Activated CD4-positive, CD25-positive, alpha-beta regulatory T cell treated with anti-CD3 and anti-CD28 coated beads, Interleukin-2, amount 50 U/mL, for 16 hours (primary cell): ENCODE measurements at places on chromosomes 3 and 15.
A peak's percentile ranks its signal among the peaks of the same experiment; 100 is the strongest.

DNA sequence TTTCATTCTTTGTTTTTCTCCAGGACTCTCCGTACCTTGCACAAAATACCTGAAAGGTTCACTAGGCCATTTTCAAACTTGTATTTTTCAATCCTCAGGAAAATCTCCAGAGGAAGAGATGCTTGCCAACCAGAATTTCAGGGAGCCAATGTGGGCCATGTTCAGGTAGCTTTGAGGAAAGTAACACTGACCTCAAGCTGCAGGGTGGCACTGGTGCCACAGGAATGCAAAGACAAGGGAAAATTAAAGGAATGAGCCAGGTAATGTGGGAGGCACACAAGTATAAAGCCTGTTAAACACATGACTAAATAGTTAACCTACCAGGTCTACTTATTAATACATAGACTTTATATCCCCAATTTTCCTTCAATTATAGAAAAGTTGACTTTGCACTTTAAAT is 51.9 kb upstream of the GAP43 start:
- DNase-seq, result no peak

DNA sequence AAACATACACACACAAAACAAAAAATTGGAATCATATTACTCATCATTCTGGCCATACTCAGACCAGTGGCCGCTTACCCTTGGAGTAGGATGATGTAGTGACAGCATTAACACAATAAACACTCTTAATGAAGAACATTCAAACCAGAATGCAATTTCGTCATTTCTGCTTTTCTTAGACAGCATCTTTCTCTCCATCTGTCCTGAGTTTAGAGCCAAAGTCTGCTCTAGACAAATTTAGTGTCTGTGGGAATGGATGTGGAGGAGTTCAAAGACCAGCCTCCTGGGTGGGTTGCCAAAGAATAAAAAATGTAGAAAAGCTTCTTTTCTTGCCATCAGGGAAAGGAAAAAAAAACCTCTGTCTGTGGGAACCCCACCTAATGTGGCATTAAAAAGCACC is 212.4 kb upstream of the POU1F1 start:
- no peak for DNase-seq

GRCh38 chr3:12255393-12255792 is 33.5 kb upstream of the PPARG start:
- DNase-seq, result no peak

DNA sequence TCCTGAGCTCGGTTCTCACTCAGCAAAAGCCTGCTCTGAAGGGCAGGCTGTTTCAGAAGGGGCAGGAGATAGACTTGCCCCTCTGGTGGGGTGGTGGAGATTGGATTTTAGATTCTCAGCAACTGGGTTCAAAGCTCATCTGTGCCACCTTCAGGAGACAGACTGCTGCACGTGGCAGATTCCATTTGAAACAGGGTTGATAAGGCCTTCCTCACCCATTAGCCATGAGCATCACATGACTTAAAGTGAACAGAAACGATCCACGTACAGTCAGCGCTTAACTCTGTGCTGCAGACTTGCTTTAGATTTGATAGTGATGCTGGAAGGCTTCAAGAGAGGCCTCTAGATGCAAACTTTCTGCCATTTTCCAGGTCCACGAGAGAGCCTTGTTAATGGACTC is 35.0 kb upstream of the MGLL start:
- DNase-seq, result no peak

DNA sequence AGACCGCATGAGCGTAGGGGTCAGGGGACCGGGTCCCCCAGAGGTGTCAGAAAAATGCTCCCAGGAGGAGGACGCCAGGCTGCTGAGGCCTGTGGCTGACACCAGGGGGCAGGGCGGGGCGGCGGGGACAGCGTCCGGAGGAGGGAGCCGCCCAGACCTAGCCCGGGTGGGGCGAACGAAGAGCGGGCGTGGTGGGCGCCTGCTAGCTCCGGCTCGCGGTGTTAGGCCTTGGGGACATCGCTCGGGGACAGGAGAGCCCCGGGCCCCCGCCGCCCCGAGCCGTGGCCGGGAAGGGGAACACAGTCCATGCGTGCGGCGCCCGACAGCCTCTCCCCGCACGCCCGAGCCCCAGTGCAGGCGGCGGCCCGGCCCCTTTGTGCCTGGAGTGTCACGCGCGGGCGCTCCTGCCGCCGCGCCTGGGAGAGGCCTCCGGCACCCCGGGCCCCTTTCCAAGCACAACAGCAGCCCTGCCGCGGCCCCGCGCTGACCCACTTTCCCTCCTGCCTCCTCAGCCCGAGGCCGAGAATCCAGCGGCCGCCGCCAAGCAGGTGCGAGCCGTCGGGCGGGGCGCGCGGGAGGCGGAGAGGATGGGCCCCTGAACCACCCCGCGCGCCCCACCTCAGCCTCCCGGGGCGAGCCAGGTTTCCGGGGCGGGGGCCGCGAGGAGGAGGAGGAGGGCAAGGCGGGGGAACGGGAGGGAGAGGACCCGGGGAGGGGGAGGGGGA is 111.0 kb upstream of the KLF13 start:
- peak; percentile 63 for DNase-seq

- DNase-seq, result no peak
Measured at GRCh38 chr3:112761062-112761638, 85.5 kb downstream of the CD200R1L start.

GRCh38 chr3:97910931-97911351 is 61.3 kb downstream of the RIOX2 start:
- DNase-seq, result no peak

GRCh38 chr3:23079976-23080375 is 123.2 kb upstream of the UBE2E2 start:
- no peak for DNase-seq

- DNase-seq, result no peak
Measured at GRCh38 chr15:92614791-92615785, 40.5 kb downstream of the FAM174B start.

GRCh38 chr15:51780636-51781035 is 29.2 kb downstream of the TMOD2 start:
- no peak for DNase-seq

DNA sequence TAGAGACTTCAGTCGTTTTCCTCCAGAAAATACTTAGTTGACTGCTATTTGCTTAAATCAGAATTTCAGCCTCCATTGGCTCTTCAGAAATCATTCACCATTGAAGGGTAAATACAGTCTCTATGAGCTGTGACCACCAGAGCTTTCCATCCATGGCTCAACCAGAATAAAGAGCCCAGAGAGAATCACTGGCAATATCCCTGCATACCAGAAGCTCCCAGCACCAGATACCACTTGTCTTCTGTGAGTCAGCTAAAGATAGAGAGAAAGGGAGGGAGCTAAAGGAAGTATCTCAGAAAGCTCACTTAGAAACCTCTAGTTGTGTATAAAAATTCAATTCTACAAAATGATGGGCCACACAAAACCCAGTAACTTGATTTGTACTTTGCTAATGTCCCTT is 115.2 kb upstream of the TMCO5A start:
- DNase-seq, result no peak

GRCh38 chr3:193869221-193870201 is 266.4 kb upstream of the HES1 start:
- DNase-seq, result no peak

GRCh38 chr3:30751610-30752299 is 142.7 kb downstream of the GADL1 start:
- DNase-seq, result no peak

DNA sequence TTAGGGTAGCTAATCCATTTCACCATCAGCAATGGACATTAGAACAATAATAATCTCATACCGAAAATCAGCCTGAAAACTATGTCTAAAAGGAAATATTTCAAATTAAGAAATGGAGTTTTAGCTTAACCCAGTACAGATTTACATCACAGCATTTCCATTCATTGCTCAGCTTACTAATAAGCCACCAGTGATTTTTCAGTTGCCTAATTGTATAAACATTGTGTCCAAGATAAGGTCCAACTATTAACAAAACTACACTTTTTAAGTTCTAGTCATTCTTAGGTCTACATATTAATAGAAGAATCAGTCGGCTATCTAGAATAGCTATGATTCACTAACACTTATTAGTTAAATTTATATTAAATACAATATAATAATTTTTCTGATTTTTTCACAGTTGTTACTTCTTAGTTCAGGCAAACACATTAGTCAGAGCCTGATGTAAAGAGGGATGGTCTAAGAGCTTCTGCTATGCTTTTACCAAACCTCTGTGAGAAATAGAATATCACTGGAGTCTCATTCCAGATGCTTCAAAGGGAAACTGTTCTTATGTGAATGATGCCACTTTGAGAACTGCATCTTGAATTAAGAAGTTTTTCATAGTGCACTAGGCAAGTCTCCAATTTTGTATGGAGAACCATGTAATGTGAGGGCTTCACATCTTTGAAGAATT is 74.1 kb downstream of the CMSS1 start:
- DNase-seq, result no peak

DNA sequence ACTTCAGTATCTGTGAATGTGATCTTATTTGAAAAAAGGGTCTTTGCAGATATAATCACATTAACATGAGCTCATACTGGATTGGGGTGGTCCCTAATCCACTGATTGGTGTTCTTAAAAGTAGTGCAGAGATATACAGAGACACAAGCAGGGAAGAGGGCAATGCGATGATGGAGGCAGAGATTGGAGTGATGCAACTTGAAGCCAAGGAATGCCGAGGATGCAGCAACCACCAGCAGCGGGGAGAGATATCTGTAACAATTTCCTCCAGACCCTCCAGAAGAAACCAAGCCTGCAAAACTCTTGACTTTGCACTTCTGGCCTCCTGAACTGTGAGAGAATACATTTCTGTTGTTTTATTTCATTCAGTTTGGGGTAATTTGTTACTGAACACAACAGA is 171.0 kb upstream of the MBNL1 start:
- no peak for DNase-seq

DNA sequence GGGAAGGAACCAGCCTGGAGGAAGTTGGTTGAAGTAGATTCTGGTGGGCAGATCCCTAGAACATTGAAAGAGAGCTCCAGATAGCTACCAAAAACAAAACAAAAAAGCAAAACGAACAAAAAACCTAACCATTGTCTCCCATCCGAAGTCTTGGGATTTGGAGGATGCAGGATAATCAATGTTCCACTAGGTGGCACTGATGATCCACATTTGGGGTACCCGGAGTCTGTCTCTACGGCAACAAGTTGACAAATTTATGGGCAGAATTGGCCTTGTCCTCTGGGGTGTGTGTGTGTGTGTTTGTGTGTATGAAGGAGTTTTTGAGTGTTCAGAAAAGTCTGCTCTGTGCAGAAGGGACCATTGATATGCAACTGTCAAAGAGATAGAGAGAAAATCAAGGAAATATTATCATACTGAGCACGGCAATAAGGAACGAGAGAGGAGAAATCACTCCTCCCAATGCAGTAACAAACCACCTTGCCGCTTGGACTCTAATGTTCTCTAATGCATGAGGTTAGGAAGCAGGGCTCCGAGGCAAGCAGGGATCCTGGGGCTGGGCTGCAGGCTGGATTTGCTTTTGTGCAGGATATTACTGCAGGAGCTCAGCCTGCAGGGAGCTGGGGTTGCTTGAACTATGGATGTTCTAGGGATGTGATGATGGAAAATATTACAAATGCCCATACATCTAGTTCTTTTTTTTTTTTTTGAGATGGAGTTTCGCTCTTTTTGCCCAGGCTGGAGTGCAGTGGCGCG is 59.8 kb upstream of the KLHL25 start:
- peak; percentile 12 for DNase-seq

GRCh38 chr3:147669077-147669476 is 259.9 kb downstream of the ZIC1 start:
- DNase-seq, result no peak

DNA sequence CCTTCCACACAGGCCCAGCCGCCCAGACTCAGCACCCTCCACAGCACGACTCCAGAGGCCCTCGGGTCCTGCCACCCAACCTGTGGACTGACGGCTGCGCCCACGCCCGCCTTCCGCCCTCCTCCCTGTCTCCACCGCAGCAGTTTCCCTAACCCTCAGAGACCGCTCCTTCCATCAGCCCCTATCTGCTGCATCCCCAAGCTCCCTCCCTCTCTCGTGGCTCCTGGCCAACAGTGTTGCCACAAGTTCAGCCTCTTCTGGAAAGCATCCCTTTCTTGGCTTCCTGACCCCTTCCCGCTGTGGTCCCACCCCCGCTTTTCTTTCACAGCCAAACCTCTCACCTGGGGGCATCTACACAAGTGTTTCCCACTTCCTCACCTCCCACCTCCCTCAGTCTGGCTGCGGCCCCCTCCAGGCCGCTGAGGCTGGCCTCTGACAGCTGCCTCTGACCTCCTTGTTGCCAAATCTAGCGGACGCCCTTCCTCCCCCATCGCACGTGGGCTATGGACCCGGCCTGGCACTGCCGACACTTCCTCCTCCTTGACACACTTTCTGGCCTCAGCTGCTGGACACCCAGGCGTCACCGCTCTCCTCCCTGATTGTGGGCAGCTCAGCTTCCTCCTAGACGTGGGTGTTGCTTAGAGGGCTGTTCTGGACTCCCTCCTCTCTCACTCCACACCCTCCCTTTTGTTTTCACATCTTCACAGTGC is 168.8 kb upstream of the TLE3 start:
- DNase-seq, result no peak

DNA sequence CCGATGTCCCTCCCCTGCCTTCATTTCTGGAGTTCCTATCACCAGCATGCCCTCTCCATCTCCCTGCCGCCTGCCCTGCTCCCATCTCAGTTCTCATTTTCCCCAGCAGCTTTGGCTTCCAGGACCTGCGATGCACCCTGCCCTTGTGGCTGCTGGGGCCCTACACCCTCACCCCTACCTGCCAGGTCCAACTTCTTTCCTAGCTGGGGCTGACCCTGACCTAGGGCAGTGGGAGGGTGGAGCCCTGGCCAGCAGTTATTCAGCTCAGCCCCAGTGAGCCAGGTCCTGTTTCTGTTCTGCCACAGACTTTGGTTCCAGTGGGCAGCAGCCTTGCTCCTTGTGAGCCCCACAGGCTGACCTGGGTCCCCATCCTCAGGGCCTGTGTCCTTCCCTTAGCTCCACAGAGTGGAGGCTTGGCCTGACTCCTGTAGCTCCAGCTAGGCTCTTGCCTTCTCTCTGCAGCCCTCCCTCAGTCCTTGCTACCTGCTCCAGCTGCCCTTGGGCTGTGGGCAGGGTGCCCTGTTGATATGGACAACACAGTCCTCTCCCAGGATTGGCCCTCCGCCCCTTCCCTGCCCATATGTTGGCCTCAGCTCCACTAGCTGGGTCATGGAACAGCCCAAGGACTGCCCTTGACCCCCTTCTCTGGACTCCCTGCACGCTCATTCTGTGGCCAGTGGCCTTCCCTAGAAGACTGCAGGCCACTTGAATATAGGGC is 34.7 kb upstream of the PDE8A start:
- no peak for DNase-seq

- DNase-seq, result no peak
Measured at GRCh38 chr3:31918179-31919150, 62.6 kb downstream of the OSBPL10 start.

DNA sequence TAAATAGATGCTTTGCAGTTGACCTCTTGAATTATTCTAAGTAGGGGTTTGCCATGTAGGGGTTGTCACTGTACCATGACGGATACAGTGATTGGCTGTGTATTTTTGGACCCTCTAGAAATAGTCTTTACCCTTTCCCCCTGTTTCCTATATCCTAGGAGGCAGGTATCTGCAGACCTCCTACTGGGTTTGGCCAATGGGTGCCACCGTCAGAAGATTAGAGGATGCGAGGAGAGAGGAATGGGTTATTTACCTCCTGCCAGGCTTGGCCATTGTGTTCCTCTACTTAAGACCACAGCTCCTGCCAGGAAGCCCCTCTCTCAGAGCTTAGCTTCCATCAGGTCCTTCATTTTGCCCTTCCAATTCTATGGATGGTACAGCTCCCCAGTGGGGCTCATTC is 40.2 kb upstream of the CLRN1 start:
- no peak for DNase-seq

- no peak for DNase-seq
Measured at GRCh38 chr3:23481616-23482278, 278.6 kb downstream of the UBE2E2 start.

GRCh38 chr3:181690769-181691168 is 21.0 kb upstream of the SOX2 start:
- DNase-seq, result no peak

- DNase-seq, result peak; percentile 31
Measured at GRCh38 chr3:127544192-127544802, 46.2 kb downstream of the TPRA1 start.
